Activated CD4-positive, alpha-beta T cell treated with anti-CD3 and anti-CD28 coated beads, Interleukin-2, amount 10 ng/mL, durations not matched to agents 24 days and 14 days (primary cell): ENCODE measurements at places on chromosomes 16 and 17. TPM values are rescaled to one million over a fixed set of nuclear protein-coding genes. Genes with fewer than 3 reads are reported as not detected.

- H3K4me1 ChIP-seq: peaks cover 4% of the 10 kb centered on the region
- H3K27me3 ChIP-seq: no peaks in the 10 kb centered on the region
- no peak for DNase-seq
- no peak overlapping the region for H3K27ac ChIP-seq
- no peak overlapping the region for H3K4me3 ChIP-seq
These were observed 19.8 kb upstream of the ICAM2 start for GRCh38 chr17:64040206-64040605.

STAT3 gene
- 252 and 258 TPM in 2 replicates for total RNA-seq

GRCh38 chr16:6682142-6682811 lies 650.4 kb upstream of the RBFOX1 start:
- H3K4me3 ChIP-seq: no peak overlapping the region
- no peak overlapping the region for H3K27ac ChIP-seq
- H3K27me3 ChIP-seq: no peaks in the 10 kb centered on the region
- DNase-seq: peak; percentile 60
- H3K36me3 ChIP-seq: no peaks in the 10 kb centered on the region

GRCh38 chr17:78422872-78423588 lies 44.6 kb downstream of the PGS1 start:
- DNase-seq: no peak
- peaks cover 54% of the 10 kb centered on the region for H3K36me3 ChIP-seq
- H3K27me3 ChIP-seq: no peaks in the 10 kb centered on the region
- no peak overlapping the region for H3K4me3 ChIP-seq

GRCh38 chr17:41682631-41683030 lies 6.1 kb upstream of the EIF1 start:
- no peak overlapping the region for H3K4me3 ChIP-seq
- H3K36me3 ChIP-seq: no peaks in the 10 kb centered on the region
- peak; percentile 51 for DNase-seq

- H3K36me3 ChIP-seq: no peaks in the 10 kb centered on the region
- peaks cover 32% of the 10 kb centered on the region for H3K4me1 ChIP-seq
- H3K27me3 ChIP-seq: peaks cover 42% of the 10 kb centered on the region
- no peak overlapping the region for H3K27ac ChIP-seq
- DNase-seq: no peak
These were observed 30.4 kb upstream of the CCL1 start for GRCh38 chr17:34393401-34393800.

DNA sequence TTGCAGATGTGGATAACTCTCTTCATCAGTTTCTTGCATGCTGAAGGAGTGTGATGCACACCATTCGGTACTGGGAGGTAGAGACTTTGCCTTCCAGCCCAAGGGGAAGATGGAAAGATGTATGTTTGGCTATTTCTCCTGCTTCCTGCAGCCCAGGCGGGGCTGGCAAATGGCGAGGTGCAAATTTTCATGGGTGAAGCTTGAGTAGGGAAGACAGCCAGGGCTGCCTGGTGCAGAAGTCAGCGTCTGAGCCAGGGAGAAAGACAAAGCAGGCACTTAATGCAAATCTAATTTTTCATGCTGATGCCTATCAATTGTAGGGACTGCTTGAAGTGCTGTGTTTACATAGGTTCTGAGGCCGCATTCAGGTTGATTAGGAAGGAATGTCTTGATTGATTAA lies 384.7 kb upstream of the EEF2KMT start:
- no peaks in the 10 kb centered on the region for H3K27me3 ChIP-seq
- no peak overlapping the region for H3K27ac ChIP-seq
- no peak for DNase-seq
- no peak overlapping the region for H3K4me3 ChIP-seq
- H3K36me3 ChIP-seq: no peaks in the 10 kb centered on the region
